ENCODE measurements at places on chromosomes 5 and 9.

DNA sequence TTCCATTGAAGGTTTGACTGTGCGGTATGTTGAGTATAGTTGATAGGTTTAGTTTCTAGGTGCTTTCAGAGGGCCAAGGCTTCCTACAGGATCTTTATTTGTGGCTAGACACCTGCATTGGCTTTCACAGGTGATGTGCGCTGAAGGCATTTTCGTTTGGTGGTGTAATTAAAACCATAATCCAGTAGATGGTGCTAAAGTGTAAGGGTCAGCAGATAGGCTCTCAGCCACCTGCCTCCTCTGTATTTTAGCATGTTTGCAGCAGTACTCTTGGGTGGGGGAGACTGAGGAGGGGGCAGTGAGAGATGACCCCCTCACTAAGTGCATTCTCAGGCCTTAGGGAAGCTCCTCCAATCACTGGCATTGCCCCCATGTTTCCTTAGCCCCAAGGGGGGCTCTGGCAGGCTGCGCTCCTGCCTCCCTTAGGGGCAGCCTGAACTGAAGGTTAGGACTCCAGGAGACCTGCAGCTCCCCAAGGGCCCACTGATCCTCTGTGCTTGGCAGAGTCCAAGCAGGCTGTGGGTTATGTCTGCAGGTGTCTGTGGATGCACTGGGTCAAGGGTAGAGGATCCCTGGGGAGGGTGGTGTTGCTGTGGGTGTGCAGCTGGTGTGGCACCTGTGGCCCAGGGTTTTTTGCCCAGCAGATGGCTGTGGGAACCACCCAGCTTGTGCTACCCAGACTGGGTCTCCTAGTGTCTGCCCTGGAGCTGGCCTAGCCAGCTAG is 23.4 kb downstream of the CDK20 start:
- DNase-seq = no peak

DNA sequence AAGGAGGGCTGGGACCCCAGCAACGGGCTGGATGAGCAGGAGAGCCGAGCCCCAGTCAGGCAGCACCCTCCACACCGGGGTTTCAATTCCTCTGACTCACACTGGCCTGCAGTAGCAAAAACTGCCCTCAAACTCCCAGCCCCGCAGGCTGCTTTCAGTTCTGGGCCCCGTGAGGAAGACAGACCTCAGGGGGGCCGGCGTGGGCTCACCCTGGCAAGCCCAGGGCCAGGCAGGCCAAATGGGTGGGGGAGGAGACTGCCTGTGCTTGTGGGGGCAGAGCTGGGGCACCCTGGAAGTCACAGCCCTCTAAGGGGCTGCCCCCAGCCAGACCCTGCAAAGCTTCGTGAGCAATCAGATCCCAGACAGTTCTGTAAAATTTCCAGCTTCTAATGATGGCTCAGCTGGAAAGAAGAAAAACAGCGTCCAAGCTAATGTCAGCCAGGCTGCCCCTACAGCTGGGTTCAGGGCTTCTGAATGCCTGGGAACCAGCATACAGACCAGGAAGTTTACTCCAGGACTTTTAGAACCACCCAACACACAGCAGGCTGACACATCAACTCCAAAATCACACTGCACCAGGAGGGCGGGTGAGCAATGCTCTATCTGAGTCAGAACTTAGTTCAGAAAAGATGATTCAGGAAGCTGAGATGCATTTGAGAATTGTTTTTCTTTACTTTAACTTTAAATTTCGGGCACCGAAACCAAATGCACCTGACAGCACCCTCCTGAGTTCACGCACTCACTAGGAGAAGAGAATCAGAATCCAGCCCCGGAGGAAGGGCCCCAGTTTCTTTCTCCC is 34.7 kb downstream of the LPCAT1 start:
- no peak for DNase-seq

DNA sequence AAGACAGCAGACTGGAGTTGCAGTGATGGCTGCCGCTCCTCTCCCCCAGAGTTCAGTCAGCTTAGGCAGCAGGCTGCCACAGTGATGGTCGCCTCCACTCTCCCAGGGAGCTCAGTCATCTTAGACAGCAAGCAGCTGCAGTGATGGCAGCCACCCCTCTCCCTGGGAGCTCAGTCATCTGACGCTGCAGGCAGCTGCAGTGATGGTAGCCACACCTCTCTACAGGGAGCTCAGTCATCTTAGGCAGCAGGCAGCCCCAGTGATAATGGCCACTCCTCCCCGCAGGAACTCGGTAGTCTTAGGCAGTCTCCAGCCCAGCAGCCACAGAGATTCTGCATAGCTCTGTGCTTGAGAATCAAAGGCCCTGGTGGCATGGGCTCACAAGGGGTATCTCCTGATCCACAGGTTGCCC is 582.7 kb downstream of the DTWD2 start:
- no peak for DNase-seq

GRCh38 chr5:4359847-4360246 is 764.2 kb downstream of the IRX1 start:
- DNase-seq = no peak

- DNase-seq = no peak
Measured at GRCh38 chr9:108674766-108675530, 180.8 kb downstream of the ACTL7B start.

DNA sequence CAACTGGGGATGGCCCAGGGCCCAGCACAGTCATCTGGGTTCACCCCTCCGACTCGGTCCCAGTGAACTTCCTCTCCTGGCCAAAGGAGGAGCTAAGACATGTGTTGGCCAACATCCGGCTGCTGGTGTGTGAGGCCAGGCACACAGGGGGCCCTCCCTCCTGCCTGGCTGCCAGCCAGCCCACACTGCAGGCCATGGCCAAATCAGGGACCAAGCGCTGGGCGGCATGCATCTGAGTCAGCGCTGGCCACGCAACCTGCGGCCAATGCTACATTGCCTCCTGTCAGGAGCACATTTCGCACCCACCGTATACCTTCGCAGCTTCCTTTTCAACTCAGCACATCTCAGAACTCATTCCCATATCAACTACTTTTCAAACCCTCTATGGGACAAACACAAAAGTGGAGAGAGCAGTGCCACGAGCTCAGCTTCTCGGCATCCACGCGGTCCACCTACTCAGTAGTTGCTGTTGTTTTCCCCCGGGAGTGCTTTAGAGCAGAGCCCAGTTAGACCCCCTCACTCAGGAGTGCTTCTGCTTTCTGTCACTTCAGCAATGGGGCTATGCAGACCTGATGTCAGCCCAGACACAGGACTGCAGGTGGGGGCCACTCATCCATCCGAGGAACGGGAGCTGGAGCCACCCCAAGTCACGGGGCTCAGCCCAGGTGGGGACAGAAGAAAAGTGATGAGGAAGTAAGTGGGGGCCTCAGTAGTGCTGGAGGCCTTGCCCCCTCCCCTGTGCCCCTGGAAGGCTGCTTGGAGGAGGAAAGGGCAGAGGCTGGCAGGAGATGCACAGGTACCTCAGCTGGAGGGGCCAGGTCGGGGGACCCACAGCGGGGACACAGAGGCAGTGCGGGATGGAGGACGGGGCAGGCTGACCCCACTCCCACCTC is 13.9 kb downstream of the NINJ1 start:
- DNase-seq = no peak

Measured in T follicular helper cell (primary cell).